ENCODE measurements at places on chromosomes 13 and 19.

- peak; percentile 72 for DNase-seq
Measured at GRCh38 chr13:77349365-77349764, 22.5 kb upstream of the MYCBP2 start.

- DNase-seq, result no peak
Measured at GRCh38 chr19:47973529-47973928, 18.4 kb downstream of the BSPH1 start.

DNA sequence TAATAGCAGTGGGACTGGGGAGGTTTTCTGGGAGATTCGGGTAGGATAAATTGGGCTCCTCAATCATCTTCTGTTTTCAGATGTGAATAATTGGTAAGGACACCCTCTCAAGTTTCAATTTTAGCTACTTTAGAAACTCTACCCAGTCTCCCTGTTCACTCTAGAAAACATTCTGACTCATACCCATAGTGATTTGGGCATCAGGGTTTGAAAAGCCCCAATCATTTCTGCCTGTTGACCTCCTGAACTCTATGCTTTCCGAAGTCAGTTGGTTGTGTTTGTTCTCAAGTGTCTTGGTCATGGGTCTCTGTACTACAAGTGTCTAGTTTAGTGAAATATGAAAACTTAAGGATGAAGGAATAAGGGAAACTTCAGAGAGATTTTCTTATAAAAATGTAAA lies 911.3 kb upstream of the GPC6 start:
- DNase-seq, result no peak

- DNase-seq, result no peak
Measured at GRCh38 chr13:76656056-76656455, 230.1 kb downstream of the KCTD12 start.

Measured in NB4 (cell line).